IMR-90 (cell line): ENCODE measurements at places on chromosomes 11 and 22. TPM values are rescaled to one million over a fixed set of nuclear protein-coding genes. Genes with fewer than 3 reads are reported as not detected.

Gene IGLL1
- total RNA-seq, result not detected in 2 replicates

Gene APOA1
- 0.18 and 0.56 TPM in 2 replicates for total RNA-seq

Gene BIK
- total RNA-seq, result 0.18 and 0.28 TPM in 2 replicates

Gene SEPTIN3
- under 0.01 and 0.18 TPM in 2 replicates for total RNA-seq

DNA sequence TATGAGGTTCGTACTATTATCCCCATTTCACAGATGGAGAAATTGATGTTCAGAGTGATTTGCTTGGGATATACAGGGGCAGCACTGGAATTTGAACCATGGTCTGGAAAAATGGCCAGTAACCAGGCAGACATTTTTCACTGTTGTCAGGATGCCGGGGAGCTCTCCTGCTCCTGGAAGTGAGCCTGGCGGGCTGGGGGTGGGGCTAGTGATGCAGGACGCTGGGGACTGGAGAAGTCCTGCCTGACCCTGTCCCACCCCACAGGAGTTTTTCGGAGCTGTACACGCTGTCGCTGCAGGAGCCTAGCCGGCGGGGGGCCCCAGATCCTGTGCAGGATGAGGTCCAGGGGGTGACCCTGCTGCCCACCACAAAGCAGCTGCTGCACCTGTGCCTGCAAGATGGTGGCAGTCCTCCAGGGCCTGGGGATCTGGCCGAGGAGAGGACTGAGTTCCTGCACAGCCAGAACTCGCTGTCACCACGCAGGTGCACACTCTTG is 11.1 kb downstream of the SIPA1 start:
- peaks cover 21% of the 10 kb centered on the region for H3K4me1 ChIP-seq
- H3K4me3 ChIP-seq, result no peak overlapping the region
- no peak overlapping the region for H3K27ac ChIP-seq
- H3K36me3 ChIP-seq, result peaks cover 19% of the 10 kb centered on the region
- H3K27me3 ChIP-seq, result no peaks in the 10 kb centered on the region

- H3K4me3 ChIP-seq, result no peak overlapping the region
- no peak for DNase-seq
- H3K4me1 ChIP-seq, result peaks cover 8% of the 10 kb centered on the region; the same call in 1 of the 2 replicates
- H3K27ac ChIP-seq, result no peak overlapping the region
Measured at GRCh38 chr11:125399945-125400344, 96.1 kb downstream of the FEZ1 start.

GRCh38 chr11:41499429-41499828 is 40.0 kb upstream of the LRRC4C start:
- no peak for DNase-seq
- H3K4me1 ChIP-seq, result no peaks in the 10 kb centered on the region
- H3K4me3 ChIP-seq, result no peak overlapping the region
- no peak overlapping the region for H3K27ac ChIP-seq
- H3K36me3 ChIP-seq, result no peaks in the 10 kb centered on the region
